ENCODE measurements at places on chromosomes 16 and 17.

DNA sequence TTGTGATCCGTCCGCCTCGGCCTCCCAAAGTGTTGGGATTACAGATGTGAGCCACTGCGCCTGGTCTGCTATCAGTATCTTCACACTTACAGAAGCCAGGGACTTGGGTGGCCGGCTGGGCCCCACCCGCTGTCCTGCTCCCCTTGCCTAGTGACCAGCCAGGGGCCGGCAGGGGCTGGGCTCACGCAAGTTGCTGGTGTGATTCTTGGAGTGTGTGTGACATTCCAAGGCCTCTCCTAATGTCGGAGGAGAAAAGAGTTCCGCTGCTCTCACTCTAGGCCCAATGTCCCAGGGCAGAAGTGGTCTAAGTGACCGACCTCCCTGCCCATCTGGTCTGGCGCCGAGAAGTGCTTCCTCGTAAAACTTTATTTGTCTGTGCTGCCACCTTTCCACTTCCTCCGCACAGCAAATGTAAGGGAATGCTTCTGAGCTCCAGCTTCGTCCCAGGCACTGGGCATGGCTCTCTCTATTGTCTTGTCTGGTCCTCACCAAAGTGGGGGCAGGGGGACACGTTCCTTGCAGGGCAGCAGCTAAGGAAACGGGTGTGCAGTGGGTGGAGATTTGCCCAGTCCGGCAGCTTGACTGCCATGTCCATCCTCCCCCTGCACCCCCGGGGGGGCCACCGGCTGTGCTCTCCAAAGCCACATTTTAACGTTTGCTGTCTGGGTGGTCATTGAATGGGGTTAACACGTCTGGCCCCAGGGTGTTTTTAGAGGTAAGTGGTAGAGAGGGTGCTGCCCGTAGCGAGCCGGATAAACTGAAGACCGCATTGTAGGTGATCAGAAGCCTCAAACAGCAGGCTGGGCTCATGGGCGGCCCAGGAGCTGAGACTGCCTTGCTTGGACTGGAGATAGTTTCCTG lies 7.8 kb upstream of the GSE1 start:
- DNase-seq, result peak; percentile 70

GRCh38 chr16:57042157-57043111 lies 49.9 kb upstream of the CPNE2 start:
- no peak for DNase-seq

GRCh38 chr16:84785843-84786581 lies 33.8 kb upstream of the CRISPLD2 start:
- DNase-seq, result peak; percentile 83

- DNase-seq, result peak; percentile 33
Observed at GRCh38 chr16:21645261-21645721, 7.1 kb downstream of the IGSF6 start.

DNA sequence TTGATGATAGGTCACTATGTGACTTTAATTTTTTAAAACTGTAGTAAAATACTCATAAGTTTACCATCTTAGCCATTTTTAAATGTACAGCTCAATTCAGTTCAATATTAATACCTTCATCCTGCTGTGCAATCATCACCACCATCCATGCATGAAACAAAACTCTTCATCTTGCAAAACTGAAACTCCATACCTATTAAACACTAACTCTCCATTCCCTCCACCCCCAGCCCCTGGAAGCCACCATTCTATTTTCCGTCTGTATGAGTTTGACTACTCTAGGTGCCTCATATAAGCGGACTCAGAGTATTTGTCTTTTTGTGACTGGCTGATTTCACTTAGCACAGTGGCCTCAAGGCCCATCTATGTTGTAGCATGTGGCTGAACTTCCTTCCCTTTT lies 9.4 kb upstream of the CNEP1R1 start:
- DNase-seq, result no peak

DNA sequence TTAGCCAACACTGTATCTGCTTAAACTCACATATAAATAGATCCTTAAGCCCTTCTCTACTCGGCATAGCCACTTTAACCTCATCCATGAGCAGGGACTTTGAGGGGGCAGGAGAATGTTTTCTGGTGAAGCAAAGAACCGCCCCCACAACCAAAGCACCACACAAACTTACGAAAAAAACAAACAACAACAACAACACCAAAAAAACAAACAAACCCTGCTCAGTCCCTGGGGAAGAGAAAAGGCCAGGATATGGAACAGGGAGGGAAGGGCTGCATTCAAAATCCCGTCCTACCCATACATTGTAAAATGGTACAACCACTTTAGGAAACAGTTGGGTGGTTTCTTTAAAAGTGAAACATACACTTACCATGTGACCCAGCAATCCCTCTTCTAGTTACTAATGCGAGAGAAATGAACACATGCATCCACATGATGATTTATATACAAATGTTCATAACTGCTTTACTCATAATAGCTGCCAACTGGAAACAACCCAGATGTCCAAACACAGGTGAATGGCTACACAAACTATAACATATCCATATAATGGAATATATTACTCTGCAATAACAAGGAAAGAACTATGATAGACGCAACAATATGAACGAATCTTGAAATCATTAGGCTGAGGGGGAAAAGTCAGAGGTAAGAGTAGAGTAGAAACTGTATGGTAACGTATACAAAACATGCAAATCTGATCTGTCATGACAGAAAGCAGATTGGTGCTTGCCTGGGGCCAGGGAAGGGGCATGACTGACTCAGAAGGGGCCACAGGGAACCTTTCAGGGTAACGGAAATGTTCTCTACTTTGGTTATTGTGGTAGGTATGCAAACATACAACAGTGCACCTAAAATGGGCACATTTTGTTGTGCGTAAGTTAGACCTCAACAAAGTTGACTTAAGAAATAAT lies 37.7 kb upstream of the TOB1 start:
- no peak for DNase-seq

GRCh38 chr17:64115043-64115698 lies 14.8 kb downstream of the ERN1 start:
- DNase-seq, result no peak
